Fibroblast of lung (primary cell): ENCODE measurements at places on chromosomes 13 and 19. TPM values are rescaled to one million over a fixed set of nuclear protein-coding genes. Genes with fewer than 3 reads are reported as not detected.

DNA sequence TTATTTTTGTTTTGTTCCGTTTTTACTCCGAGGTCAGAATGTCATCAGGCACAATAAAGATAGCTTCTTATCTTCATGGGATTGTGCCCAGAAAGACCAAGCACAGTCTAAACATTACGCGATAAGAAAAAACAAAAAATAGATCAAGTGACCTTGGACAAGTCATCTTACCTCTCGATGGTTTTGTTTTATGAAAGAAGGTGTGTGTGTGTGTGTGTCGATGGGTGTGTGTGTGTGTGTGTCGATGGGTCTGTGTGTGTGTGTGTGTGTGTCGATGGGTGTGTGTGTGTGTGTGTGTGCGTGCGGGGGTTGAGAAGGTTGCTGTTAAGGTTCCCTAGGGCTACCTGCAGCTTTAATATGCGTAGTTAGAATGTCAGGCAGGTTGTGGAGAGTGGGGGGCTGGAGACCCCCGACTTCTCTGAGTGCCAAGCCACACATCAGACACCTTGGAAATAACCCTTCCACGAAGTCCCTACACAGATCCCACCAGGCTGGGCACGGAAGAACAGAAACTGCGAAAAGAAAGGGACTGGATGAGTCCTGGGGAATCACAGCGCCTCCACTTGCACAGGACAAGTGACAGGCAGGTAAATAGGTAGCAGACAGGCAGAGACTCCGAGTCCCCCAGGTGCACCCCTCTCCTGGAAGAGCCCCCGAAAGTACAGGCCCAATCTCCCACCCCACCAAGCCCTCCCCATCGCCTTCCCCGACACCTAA lies 458 bp upstream of the ATP8A2 start:
- DNase-seq = no peak

DNA sequence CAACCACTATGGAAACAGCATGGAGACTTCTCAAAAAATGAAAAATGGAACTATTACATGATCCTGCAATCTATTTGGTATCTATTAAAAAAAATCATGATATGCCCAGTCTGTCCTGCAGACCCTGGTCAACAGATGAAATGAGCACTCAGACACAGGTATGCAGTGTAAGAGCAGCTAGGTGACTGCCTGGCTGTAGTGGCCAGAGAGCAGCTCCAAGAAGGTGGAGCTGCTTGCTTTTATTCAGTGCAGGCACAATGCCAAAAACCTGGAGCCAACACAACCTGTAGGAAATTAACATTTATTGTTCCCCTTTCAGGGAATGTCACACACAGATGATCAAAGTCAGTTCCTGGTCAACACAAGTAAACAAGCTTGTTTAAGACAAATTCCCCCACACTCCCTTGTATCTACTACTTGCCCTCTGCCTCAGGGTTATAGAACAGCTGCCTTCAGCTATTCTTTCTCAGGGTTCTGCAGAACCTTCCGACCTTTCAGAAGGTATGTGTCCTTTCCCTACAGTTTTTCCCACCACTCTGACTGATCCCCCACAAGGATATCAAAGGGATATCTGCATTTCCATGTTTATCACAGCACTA lies 933.7 kb upstream of the SLITRK5 start:
- DNase-seq = no peak

- peak; percentile 63 for DNase-seq
These were observed 82.6 kb downstream of the PCDH9 start for GRCh38 chr13:67147342-67148133.

The TNFRSF19 gene
- 214 and 330 TPM in 2 replicates for total RNA-seq

The FCAR gene
- not detected in 2 replicates for total RNA-seq

The BEST2 gene
- total RNA-seq = not detected in 2 replicates
